NCI-H1694 treated with DMSO at 0.1 percent for 48 hours (cell line): ENCODE measurements at places on chromosomes 11 and 22.

DNA sequence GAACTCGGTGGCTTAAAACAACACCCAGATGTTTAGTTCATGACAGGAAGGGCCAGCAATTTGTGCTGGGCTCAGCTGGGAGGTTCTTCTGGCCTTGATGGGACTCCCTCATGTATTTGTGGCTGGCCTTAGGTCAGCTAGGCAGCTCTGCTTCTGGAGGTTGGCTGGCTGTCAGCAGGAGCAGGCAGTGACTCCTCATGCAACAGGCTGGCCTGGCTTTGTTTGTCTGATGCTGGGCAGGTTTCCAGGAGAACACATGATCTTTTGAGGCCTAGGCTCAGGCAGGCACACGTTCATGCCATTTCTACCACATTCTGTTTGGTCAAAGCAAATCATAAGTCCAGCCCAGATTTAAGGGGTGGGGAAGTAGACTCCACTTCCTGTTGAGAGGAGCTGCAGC lies 571.2 kb downstream of the TBC1D22A start:
- DNase-seq: peak; percentile 97

- DNase-seq: no peak
These were observed 9.0 kb downstream of the IGLL5 start for GRCh38 chr22:22896601-22897000.

DNA sequence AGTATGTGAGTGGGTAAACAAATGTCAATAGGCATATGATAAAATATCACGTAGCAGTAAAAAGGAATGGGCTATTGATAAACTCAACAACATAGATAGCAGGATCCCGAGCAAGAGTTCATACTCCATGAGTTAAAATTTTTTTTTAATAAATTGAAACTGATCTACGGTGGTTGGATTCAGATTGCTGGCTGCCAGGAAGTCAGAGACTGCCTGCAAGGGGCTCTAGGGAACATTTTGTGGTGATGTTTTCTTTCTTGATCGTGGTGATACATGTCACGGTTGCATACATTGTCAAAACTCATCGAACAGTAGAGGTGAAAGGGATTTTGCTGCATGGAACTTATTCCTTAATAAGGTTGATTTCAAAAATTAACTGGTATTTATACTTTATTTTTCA lies 62.6 kb upstream of the WNT7B start:
- no peak for DNase-seq

- no peak for DNase-seq
These were observed 8.8 kb upstream of the KLHL35 start for GRCh38 chr11:75441804-75442132.

DNA sequence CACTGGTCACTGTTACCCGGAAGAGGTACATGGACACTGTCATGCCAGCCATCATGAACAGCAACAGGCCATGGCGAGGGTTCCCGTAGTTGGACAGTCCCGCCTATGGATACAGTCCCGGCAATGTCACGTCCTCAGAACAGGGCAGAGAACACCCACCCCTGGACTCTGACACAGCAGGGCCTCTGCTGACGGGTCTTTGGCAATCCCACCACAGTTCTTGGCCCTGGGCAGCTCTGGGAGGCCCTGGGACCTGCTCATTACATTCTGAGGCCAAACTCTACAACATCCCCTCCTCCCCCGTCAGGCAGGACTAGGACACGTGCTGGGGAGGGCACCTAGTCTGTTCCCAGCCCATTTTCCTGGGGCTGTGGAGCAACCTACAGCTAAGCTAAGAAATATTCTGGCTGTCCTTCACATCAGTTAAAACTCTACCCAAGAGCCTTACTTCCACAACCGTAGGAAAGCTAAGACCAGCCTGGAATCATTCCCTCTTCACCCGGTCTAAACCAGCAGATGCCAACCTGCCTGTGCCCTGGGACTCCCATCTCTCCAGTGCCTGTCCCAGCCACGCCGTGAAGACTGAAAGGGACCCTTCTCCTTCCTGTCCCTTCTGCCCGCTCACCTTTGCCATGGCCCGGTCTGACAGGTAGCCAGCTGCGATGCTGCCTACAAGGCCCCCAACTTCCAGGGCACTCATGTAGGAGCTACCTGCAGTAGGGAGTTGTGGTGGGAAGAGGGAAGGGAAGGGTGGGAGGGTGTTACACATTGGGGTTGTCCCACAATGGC lies 4.5 kb downstream of the SLC37A4 start:
- DNase-seq: no peak

DNA sequence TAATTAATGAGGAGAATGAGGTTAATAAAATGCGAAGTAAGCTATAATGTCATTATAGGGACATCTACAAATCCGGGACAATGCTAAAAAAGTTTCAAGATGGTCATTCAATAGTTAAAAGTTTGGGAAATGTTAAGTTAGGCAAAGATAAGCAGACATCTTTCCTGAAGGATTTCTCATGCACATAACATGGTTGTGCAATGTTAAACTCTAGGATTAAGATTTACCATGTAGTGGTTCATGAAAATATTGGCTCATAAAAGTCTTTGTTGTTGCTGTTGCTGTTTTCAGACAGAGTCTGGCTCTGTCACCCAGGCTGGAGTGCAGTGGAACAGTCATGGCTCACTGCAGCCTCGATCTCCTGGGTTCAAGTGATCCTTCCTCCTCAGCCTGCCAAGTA lies 751.5 kb upstream of the CCDC179 start:
- DNase-seq: no peak

- no peak for DNase-seq
These were observed 60.0 kb downstream of the OTOG start for GRCh38 chr11:17607083-17607429.

DNA sequence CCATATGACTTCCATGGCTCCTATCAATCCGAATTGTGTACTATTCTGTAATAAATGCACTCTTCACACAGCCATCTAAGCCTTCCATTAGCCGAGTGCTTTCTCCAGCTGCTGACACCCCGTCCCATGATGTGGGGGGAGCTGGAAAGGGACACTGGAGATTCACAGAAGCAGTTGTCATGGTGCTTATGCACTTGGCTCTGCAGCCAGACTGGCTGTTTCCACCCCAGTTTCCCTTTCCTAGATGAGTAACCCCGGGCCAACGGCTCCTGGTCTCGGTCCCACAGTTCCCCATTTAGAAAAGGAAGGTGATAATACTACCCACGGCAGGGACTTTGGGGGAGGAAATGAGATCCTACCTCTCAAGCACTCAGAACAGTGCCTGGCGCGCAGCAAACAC lies 244.9 kb upstream of the SYN3 start:
- DNase-seq: no peak
